ENCODE measurements at places on chromosomes 13 and 19. TPM values are rescaled to one million over a fixed set of nuclear protein-coding genes. Genes with fewer than 3 reads are reported as not detected.

GRCh38 chr13:104976986-104977385 is 1558.5 kb downstream of the EFNB2 start:
- H3K27ac ChIP-seq: no peak overlapping the region
- no peak overlapping the region for H3K4me3 ChIP-seq
- H3K4me1 ChIP-seq: no peaks in the 10 kb centered on the region
- no peaks in the 10 kb centered on the region for H3K27me3 ChIP-seq
- no peak for DNase-seq

KLK12 gene
- not detected for total RNA-seq

DNA sequence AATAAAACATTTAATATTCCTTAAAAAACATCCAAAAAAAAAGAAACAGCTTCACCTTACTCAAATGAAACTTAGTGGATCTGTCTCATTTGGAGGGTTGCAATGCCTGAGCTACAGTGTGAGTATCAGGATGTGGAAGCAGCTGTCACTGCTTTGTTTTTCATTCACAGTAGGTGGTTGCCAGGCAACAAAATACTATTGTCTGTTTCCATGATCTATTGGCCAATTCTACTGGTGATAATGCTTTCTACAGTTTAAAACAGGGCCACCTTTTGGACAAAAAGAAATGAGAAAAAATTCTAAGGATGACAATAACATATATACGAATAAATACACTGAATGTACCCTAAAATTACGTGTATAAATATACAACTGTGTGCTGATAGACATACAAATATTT is 3.0 kb downstream of the ENOX1 start:
- H3K4me3 ChIP-seq: no peak overlapping the region
- DNase-seq: peak; percentile 73
- H3K27ac ChIP-seq: peak overlapping the region; percentile 1
- H3K27me3 ChIP-seq: no peaks in the 10 kb centered on the region
- H3K4me1 ChIP-seq: no peaks in the 10 kb centered on the region
- no peaks in the 10 kb centered on the region for H3K36me3 ChIP-seq

- H3K27ac ChIP-seq: no peak overlapping the region
- no peaks in the 10 kb centered on the region for H3K36me3 ChIP-seq
- no peaks in the 10 kb centered on the region for H3K27me3 ChIP-seq
- DNase-seq: no peak
- no peaks in the 10 kb centered on the region for H3K4me1 ChIP-seq
Measured at GRCh38 chr19:30132343-30133075, 190.5 kb downstream of the URI1 start.

CEBPA gene
- 0.63 TPM for total RNA-seq

- H3K27ac ChIP-seq: no peak overlapping the region
- no peak overlapping the region for H3K4me3 ChIP-seq
- peaks cover 7% of the 10 kb centered on the region for H3K27me3 ChIP-seq
Measured at GRCh38 chr13:76538004-76538403, 348.2 kb downstream of the KCTD12 start.

GRCh38 chr19:42284066-42284501 is 15.0 kb downstream of the CIC start:
- H3K4me1 ChIP-seq: peaks cover 39% of the 10 kb centered on the region
- DNase-seq: peak; percentile 90
- no peaks in the 10 kb centered on the region for H3K27me3 ChIP-seq
- H3K4me3 ChIP-seq: peak overlapping the region; percentile 55
- peak overlapping the region; percentile 35 for H3K27ac ChIP-seq

DNA sequence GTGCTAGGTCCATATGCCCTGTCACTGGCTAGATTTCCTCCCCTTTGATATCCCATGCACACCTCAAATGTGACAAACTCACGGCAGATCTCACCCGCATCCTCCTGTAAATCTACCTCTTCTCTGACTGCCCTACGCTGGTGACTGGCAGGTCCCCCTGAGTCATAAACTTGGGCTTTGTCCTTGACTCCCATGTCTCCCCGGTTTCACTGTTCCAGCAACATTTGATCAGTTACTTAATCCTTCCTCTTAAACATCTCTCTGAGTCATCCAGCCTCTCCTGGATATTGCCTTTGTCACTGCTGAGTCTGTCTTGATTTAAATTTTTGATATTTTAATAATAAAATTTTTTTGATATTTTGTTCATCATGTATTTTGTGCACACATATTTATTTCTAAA is 26.5 kb downstream of the FAM216B start:
- no peaks in the 10 kb centered on the region for H3K27me3 ChIP-seq
- H3K4me3 ChIP-seq: no peak overlapping the region
- no peaks in the 10 kb centered on the region for H3K36me3 ChIP-seq
- peak; percentile 82 for DNase-seq
- peaks cover 15% of the 10 kb centered on the region for H3K4me1 ChIP-seq

- peaks cover 30% of the 10 kb centered on the region for H3K27me3 ChIP-seq
- H3K36me3 ChIP-seq: no peaks in the 10 kb centered on the region
- no peak overlapping the region for H3K27ac ChIP-seq
- no peaks in the 10 kb centered on the region for H3K4me1 ChIP-seq
- DNase-seq: no peak
Measured at GRCh38 chr13:43933378-43933777, 53.7 kb downstream of the LACC1 start.

UBAC2 gene
- total RNA-seq: 44.8 TPM

AMH gene
- total RNA-seq: not detected

DNA sequence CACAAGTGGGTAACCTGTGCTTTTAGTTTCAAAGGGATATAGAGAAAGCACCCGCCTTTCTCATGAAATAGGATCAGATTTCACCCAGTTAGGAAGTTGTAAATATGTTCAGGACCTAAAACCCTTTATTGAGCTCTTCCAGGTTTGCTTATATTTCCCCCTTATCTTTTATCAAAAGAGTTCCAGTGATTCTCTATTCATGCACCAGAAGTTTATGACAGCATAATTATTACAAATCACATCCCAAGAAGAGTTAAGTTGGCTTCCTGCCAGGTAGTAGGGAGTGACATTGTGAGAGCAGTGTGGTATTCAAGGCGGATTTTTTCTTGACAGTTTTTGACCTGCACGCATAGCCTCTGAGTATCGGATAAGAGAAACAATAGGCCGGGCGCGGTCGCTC is 190.3 kb downstream of the STK24 start:
- H3K4me1 ChIP-seq: peaks cover 11% of the 10 kb centered on the region
- peaks cover 43% of the 10 kb centered on the region for H3K36me3 ChIP-seq
- no peak for DNase-seq
- no peak overlapping the region for H3K27ac ChIP-seq

DNA sequence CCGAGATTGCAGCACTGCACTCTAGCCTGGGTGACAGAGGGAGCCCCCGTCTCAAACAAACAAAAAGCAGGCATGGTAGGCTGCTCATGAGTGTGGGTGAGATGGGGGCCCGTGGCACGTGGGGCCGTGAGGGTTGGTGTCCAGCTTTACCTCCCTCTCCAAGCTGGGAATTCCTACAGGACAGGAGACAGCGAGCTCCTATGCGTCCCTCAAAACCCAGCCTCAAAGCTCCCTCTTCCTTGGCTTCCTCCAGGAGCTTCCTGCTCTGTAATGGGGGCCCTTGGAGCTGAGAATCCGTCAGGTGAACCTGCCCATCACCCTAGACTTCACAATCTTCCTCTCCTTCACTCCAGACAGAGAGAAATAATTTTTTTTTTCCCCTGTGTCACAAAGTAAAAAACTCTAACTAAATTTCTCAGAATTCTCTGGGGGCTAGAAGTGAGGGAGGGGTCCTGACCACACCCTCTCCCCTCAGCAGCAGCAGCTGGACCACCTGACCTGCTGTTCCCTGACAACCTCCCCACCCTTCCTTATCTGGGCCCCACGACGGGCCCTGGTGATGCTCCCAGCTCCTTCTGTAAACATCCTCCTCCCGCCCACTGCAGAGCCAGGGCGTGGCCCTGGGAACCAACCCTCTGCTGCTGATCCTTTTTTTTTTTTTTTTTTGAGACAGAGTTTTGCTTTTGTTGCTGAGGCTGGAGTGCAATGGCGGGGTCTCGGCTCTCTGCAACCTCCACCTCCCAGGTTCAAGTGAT is 22.1 kb upstream of the WDR18 start:
- H3K27me3 ChIP-seq: no peaks in the 10 kb centered on the region
- DNase-seq: peak; percentile 77
- peaks cover 3% of the 10 kb centered on the region for H3K4me1 ChIP-seq
- peaks cover 13% of the 10 kb centered on the region for H3K36me3 ChIP-seq
- no peak overlapping the region for H3K4me3 ChIP-seq
- peak overlapping the region; percentile 25 for H3K27ac ChIP-seq

DNA sequence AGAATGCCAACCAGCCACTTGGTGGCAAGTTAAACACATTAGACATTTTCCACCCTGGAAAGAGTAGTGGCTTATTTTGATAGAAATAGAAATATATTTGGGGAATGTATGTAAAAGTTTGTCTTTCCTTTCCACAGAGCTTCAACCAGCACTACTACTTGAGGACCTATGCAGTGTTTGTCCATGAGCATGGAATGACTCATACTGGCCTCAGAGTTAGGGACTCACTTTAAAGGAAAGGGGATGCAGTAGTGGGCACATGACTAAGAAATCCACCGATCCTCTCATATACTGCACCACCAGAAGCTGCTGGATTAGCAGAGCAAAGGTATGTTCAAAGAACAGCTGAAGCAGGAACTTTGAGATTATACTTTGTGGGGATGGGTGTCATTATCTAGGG is 62.6 kb downstream of the LACC1 start:
- H3K4me1 ChIP-seq: no peaks in the 10 kb centered on the region
- DNase-seq: no peak
- peaks cover 49% of the 10 kb centered on the region for H3K27me3 ChIP-seq
- no peak overlapping the region for H3K27ac ChIP-seq
- no peak overlapping the region for H3K4me3 ChIP-seq

PEX11G gene
- 5.2 TPM for total RNA-seq

GRIN2D gene
- total RNA-seq: 0.76 TPM

- H3K27ac ChIP-seq: no peak overlapping the region
- DNase-seq: no peak
- no peaks in the 10 kb centered on the region for H3K27me3 ChIP-seq
Measured at GRCh38 chr19:33208371-33208895, 14.3 kb downstream of the LRP3 start.

DNA sequence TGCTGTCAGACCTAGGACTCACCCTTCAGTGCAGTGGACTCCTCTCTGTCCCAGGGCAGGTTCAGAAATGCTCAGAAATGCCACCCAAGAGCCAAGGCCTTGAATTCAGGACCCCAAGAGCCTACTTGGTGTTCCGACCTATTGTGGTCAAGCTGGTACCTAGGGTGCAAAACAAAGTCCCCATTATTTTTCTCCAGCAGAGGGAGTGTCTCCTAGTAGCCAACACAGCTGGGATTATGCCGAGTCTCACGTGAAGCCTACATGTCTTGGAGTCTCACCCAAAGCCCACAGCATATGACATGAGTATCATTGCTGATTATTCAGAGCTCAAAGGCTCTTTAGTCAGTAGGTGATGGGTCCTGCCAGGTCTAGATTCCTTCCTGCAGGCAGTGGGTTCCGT is 671.1 kb upstream of the SPRY2 start:
- no peak overlapping the region for H3K4me3 ChIP-seq
- H3K27ac ChIP-seq: no peak overlapping the region
- no peak for DNase-seq
- no peaks in the 10 kb centered on the region for H3K36me3 ChIP-seq
- no peaks in the 10 kb centered on the region for H3K27me3 ChIP-seq

Data from GM23248 (cell line).